ENCODE measurements at places on chromosomes 2 and 18.
A peak's percentile ranks its signal among the peaks of the same experiment; 100 is the strongest.

DNA sequence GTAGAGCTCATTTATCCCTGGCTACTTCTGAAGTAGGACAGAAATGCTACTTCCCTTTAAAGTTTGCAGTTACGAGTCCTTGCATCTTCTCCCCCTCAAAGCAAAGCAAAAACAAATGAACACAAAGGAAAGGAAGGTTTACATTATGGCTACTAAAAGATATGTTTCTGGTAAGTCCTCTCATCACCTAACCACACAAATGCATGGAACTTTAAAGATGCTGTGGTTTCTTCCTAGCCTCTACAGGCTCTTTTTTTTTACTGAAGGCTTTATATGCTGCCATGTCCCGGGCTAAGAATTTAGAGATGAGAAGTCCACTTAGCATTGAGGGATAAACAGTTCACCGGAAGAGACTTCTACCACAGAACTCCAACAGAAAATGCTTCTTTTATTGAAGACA lies 291.2 kb downstream of the SS18 start:
- DNase-seq = no peak

GRCh38 chr2:222522082-222522481 lies 97.7 kb downstream of the SGPP2 start:
- no peak for DNase-seq

GRCh38 chr2:62202019-62202722 lies 6.3 kb downstream of the B3GNT2 start:
- DNase-seq = peak; percentile 39

DNA sequence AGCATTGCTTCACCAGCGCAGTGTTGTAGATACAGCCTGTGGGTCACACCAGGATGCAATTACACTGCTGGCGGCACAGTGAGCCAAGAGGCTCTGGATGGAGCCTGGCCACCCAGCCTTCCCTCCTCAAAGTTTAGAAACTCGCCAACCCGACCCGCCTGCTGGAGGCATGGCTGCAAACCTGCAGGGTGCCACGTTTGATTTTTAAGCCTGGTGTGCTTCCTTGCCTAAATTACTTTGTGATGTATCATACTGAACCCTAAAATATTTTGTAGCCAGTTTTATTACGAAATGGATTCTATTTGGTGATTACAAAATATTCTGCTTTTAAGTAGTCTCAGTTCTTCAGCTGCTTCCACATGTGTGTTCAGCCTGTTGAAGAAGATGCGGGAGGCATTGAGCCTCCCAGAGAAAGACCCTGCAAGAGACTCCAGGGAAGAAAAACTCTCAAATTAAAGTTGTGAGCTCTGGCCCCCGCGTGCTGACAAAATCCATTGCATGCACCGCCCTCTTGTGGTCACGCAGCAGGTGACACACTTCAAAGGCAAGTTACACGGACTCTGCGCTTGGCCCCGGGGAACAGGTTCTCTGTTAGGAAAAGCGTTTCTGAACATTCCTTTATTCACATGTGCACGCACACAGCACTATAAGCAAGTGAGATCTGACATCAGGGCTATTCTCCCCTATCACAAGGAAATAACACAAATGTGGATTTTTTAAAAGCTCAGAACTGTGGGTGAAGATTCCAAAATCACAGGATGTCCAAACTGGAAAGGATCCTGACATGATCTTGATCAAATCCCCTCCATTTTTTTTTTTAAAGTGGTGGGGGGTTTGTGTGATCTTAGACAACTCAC lies 63.0 kb upstream of the TWIST2 start:
- peak; percentile 40 for DNase-seq

GRCh38 chr2:11286323-11286722 lies 58.1 kb downstream of the ROCK2 start:
- DNase-seq = no peak

- DNase-seq = no peak
Measured at GRCh38 chr2:109268916-109269315, 139.9 kb downstream of the SH3RF3 start.

- peak; percentile 92 for DNase-seq
Measured at GRCh38 chr2:162261032-162261945, 18.0 kb upstream of the FAP start.

- DNase-seq = no peak
Measured at GRCh38 chr18:78876868-78877267, 102.8 kb upstream of the SALL3 start.

DNA sequence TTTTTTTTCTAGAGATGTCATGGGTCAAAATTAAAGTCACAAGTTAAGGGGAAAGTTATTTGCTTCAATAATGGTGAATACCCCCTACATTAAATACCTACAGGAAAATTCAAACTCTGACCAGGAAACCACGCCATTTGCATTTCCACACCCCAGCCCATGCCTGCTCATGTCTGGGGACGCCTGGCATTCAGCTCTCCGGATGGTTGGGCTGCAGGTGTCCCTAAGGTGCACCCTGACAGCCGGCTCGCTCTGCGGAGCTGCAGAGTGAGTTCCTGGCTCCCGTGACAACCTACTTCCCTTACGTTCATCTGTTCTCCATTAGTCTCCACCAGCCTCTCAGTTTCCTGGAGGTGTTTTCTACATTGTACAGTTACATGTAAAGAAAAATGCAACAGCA lies 122.7 kb upstream of the RIOK3 start:
- DNase-seq = no peak

- no peak for DNase-seq
Measured at GRCh38 chr18:35024965-35025364, 16.2 kb upstream of the MAPRE2 start.

Data from AML-193 (cell line).